ENCODE measurements at places on chromosomes 16 and 17. TPM values are rescaled to one million over a fixed set of nuclear protein-coding genes. Genes with fewer than 3 reads are reported as not detected.

KCNAB3 gene
- total RNA-seq, result 0.44 TPM

CA5A gene
- total RNA-seq, result not detected

GRCh38 chr16:87963400-87963799 lies 12.2 kb downstream of the BANP start:
- ATAC-seq, result peak; percentile 57

DNA sequence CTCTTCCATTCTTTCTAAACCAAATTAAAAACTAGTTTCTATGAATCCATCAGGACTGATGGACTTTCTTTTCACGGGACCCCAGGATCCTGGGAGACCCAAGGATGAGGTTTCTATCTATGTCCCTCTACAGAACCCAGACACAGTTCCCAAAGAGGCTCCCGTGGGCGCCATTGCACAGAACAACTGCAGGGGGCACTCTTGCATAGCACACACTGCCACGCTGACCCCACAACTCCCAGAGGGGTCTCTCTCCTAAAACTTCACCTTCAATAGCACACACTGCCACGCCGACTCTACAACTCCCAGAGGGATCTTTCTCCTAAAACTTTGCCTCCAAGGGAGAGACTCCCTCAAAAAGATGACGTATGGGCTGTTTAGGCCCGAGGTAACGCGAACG lies 9.0 kb downstream of the ABR start:
- ATAC-seq, result no peak

DNA sequence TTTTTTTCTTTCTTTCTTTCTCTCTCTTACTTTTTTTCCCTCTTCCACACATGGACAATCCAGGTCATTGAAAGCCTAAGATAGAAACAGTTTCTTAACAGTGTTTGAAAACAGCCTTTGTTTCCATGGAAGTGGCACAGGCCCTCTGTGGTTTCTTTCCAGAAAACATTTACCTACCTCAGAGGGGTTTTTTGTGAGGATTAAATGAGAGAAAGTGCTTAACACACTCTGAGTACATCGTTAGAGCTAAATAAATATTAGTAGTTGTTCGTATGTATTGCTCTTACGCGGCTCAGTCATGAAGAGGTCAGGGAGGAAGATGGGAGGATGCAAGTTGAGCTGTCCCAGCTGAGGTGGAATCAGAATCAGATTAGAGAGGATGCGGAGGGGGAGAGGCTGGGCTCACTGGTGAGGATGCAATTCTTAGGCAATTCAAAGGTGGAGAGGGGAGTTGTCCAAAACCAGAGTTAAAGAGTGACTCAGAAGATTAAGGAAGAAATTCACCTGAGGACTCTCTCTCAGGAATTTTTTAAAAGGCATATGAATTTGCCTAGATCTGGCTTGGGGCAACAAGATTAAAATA lies 345.4 kb downstream of the PMP22 start:
- peak; percentile 62 for ATAC-seq

DNA sequence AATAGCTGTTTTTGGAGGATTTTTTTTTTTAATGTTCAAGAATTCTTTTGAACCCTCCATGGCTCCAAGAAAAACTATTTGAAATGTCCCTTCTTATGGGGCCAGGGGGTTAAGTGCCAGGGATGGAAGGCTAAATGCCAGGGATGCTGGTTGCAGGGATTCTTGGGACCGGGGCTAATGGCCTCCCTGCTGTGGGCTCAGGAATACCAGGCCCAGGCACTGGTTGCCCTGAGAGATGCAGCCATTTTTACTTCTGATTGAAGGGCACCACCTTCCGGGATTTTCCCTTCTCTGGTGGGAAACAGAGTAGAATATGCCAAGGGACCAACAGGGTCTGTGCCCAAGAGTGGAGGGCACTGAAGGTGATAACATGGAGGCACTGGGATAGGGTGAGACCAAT lies 10.9 kb upstream of the KAT7 start:
- ATAC-seq, result no peak

GRCh38 chr17:284676-285355 lies 67.8 kb downstream of the RPH3AL start:
- ATAC-seq, result no peak

DNA sequence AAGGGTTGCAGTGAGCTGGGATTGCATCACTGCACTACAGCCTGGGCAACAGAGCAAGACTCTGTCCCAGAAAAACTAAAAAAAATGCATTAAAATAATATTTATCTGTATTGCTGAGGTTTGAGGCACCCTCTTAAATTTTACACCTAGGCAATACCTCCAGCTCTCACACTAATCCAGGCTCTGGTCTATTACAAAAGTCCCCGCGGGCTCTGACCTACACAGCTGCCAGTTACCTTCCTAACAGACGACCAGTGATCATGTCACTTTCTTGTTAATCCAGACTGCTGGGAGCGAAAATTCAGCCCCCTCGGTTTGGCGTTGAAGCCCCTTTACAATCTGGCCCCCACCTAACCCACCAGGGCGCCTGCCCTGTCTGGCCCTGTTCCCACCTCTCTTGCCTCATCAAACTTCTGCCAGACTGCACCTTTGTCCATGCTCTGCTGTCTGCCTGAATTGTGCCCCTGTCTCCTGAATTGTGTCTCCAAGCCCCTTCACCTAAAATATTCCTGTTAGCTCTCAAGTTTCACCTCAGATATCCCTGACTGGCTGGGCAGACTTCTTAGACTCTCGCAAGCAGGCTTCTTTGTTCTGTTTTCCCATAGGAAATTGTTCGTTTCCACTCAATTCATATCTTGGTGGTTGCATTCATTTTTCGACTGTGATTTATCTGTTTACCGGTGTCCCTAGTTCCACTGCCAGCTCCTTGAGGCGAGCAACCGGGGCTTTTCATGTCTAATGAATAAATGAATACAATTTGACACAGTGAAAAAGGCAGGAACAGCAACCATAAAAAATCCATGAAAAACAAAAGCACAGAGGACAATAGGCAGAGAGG lies 65.9 kb downstream of the PITPNC1 start:
- ATAC-seq, result no peak

TMEM97 gene
- 28.4 TPM for total RNA-seq

DNA sequence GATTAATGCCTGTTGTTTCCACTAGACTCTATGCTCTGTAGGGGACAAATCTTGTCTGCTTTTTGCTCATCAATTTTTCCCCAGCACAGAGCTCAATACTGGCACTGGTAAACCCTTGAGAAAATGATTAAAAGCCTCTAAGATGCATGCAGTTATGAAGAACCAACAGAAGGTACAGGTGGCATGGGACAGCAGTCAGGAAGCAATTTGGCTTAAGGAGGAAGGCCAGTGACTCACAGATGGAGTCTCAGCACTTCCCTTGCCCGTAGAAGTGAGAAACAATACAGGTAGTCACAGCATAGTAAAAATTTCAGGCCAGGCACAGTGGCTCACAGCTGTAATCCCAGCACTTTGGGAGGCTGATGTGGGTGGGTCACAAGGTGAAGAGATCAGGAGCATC lies 504.7 kb upstream of the RBFOX1 start:
- no peak for ATAC-seq

CEMP1 gene
- total RNA-seq, result not detected

GRCh38 chr17:62631936-62632924 lies 4.8 kb downstream of the MRC2 start:
- no peak for ATAC-seq

SLC35G6 gene
- total RNA-seq, result not detected

- no peak for ATAC-seq
Observed at GRCh38 chr16:64983963-64984362, 137.9 kb downstream of the CDH11 start.

GRCh38 chr17:57608369-57609124 lies 136.6 kb downstream of the CCDC182 start:
- no peak for ATAC-seq

DNA sequence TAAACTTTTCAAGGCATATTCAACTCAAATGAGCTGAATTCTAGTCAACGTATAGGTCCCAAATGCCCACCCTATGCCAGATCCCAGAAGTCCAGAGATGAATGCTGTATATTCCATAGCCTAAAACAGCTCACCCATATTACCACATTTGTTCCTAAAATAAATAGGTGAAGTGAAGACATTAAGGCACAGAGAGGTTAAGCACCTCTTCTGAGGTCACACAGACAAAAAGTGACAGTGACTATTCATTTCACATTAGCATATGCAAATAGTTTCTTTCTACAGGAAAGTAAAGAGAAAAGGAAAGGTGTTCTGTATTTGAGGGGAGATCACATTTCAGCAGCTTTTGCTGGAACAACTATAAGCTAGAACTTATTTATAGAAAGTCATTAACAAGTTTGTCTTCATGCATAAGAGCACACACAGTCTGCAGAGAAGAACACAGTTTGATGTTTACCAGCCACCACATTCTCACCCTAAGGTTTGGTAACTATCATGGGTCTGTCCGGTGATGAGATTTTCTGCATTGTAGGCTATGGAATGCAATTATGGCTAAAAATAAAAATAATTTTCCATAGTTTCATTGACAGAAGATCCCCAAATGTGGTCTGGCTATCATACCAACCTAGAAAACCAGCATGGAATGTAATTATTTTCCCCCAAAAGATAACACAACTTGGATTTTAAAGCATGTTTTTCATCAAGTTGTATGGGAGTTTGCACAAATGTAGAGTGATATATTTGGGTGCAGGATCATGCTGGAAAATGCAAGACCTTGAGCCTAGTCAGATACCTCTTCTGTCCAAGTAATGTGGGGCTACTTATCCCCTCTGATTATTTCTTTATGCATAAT lies 402.1 kb downstream of the UTP18 start:
- no peak for ATAC-seq

GRCh38 chr16:31734265-31734664 lies 139.3 kb upstream of the ZNF267 start:
- no peak for ATAC-seq

DNA sequence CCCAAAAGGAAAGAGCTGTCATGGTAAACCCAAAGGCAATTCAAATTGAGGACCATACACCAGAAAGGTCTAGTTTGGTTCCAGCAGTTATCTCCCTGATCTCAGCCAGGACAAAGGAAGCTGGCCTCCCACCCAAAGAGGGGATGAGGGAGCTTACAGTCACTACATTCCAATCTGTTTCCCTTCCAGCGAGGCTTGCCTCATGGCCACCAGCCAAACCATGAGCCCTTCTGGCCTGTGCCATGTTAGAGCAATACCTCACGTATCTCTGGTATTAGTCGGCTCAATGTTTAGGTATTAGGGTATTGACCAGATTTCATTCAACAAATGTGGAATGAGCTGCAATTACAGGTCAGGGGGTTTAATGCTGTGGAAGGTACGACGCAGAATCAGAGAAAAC lies 8.4 kb downstream of the NDUFAB1 start:
- no peak for ATAC-seq

- peak; percentile 39 for ATAC-seq
Observed at GRCh38 chr16:27929818-27930217, 133.7 kb downstream of the GSG1L start.

DNA sequence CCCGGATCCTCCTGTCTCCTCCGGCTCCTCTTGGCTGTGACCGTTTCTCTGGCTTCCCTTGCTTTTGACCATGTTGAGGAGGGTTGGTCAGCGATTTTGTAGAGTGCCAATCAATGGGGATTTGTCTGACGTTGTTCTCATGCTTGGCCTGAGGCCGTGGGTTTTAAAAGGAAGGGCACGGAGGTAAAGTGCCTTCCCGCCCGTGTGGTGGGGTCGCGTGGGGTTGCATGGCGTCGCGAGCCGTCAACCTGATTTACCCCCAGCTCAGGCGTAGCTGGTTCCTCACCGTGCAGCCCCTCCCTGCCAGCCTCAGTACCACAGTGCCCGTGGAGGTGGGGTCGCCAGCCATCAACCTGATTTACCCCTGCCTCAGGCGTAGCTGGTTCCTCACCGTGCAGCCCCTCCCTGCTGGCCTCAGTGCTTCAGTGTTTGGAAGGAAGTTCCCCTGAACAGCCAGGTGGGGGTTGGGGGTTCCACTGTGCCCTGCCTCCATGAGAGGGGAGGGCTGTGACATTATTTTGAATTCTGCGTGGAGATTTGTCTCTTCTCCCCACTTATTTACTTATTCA lies 5.0 kb downstream of the TPSAB1 start:
- no peak for ATAC-seq

DNA sequence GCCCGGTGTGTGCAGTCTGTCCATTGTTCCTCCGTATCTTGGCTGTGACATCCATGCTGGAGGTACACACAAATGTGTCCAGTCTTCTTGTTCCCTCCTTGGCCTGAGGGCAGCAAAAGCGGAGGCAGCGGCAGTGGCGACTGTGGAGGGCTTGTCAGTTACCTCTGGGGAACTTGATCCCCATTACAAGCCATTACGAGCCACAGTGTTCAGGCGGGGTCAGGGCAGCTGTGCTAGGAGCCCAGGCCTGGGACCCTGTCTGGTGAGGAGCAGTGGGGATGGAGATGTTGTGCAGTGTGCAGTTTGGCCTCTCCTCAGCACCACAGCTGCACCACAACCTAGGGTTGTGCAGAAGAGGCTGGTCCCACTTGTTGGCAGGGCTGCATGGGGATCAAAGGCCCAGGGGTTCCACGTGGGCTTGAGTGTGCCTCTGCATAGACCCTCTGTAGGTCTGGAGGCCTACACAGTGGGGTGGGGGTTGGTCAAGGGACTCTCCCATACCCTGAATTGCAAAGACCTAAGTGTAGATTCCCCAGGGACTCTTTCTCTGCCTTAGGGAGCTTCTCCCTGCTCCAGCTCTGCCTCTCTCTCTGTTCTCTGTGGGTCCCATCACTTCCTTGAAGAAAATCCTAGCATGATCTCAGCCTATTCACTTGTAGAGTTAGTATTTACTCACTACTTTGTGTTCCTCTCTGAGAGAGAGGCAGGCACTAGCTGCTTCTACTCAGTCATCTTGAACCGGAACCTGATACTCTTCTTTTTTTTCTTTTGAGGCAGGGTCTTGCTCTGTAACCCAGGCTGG lies 58.8 kb downstream of the SLFN11 start:
- peak; percentile 72 for ATAC-seq

DNA sequence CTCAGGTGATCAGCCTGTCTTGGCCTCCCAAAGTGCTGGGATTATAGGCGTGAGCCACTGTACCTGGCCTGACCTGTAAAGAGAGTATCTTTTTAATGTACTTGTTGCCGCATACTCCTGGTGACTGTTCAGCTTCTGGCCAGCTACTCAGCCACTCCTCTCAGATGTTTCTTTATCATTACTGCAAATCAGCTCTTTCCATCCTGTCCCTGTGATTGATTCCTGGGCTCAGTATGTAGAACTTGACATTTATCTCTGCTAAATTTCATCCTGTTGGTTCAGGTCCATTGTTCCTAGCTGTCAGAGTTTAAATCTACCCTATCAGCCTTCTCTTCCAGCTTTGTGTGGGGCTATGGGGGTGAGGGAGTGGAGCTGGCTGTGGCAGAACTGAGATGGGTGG lies 211.5 kb upstream of the ASIC2 start:
- ATAC-seq, result no peak

GRCh38 chr16:4295581-4295980 lies 20.3 kb upstream of the GLIS2 start:
- no peak for ATAC-seq
